ENCODE measurements at places on chromosomes 7 and 10. TPM values are rescaled to one million over a fixed set of nuclear protein-coding genes. Genes with fewer than 3 reads are reported as not detected.

RNF148 gene
- not detected for total RNA-seq

ATP6V0A4 gene
- 0.23 TPM for total RNA-seq

FAM25C gene
- total RNA-seq = 8.0 TPM

EMX2 gene
- not detected for total RNA-seq

CYP3A5 gene
- total RNA-seq = 1.9 TPM

ECHDC3 gene
- 10.8 TPM for total RNA-seq

STAG3 gene
- total RNA-seq = 0.14 TPM

GRM3 gene
- not detected for total RNA-seq

DNAJC12 gene
- total RNA-seq = 0.28 TPM

NPSR1 gene
- total RNA-seq = not detected

FOXL3 gene
- total RNA-seq = not detected

NCF1 gene
- total RNA-seq = 2.7 TPM

TCAF2 gene
- total RNA-seq = 4.7 TPM

SLC18A3 gene
- total RNA-seq = not detected

DYNC1I1 gene
- 0.21 TPM for total RNA-seq

HOXA11 gene
- not detected for total RNA-seq

GHRHR gene
- total RNA-seq = not detected

GIMAP1 gene
- total RNA-seq = not detected

NPC1L1 gene
- total RNA-seq = not detected

CCDC172 gene
- total RNA-seq = not detected

AKR1D1 gene
- not detected for total RNA-seq

C10orf67 gene
- 0.28 TPM for total RNA-seq

Measured in airway epithelial cell (primary cell).